ENCODE measurements at places on chromosomes 4 and X.
A peak's percentile ranks its signal among the peaks of the same experiment; 100 is the strongest.

DNA sequence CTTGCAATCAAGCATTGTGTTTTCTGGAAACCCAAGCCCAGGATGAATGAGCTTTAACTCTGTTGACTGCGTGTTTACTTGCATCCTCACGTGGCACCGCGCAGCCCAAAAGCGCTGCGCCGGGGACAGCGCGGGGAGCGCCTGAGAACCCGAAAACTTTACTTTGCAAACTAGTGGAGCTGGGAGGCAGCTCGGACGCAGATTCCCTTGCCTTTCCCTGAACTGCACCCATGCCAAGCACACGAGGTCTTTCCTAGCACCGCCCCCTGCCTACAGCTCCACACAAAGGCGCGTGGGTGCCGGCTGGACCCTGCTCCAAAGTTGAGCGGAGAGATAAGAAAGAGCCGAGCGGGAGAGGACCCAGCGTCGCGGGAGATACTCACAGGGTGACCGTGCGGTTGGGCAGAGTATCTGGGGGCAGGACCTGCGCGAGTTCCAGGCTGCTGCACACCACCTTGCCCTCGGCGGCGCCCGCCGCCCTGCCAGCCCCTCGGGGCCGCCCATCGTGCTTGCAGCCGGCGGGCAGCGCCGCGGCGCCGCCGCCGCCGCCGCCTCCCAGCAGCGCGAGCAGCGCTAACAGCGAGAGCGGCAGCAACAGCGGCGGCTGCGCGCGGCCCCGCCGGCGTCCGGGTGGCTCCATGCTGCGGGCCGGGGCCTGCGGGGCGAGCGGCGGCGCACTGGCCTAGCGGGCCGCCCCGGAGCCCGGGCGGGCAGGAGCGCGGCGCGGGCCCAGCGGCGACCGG, 550 bp downstream of the ADGRA3 start:
- no peaks in the 10 kb centered on the region for H3K27me3 ChIP-seq
- H3K36me3 ChIP-seq, result no peaks in the 10 kb centered on the region
- peak overlapping the region; percentile 85 for H3K4me3 ChIP-seq
- no peak for DNase-seq

DNA sequence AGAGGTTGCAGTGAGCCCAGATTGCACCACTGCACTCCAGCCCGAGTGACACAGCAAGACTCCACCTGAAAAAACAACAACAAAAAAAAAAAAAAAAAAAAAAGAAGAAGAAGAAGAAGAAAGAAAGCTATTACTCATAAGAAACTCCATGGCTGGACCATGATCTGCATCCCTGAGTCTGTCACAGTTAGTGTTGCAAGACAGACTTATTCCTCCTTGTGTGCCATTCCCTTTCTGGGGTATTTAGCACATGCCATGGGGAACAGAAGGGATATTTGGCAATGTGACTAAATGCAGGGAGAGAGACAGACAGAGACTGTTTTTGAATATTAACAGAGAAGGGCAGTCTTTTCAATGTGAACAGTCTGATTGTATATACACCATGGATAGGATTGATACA, 16.7 kb upstream of the PDS5A start:
- no peak for DNase-seq
- H3K4me3 ChIP-seq, result no peak overlapping the region
- H3K27me3 ChIP-seq, result no peaks in the 10 kb centered on the region
- no peaks in the 10 kb centered on the region for H3K4me1 ChIP-seq

DNA sequence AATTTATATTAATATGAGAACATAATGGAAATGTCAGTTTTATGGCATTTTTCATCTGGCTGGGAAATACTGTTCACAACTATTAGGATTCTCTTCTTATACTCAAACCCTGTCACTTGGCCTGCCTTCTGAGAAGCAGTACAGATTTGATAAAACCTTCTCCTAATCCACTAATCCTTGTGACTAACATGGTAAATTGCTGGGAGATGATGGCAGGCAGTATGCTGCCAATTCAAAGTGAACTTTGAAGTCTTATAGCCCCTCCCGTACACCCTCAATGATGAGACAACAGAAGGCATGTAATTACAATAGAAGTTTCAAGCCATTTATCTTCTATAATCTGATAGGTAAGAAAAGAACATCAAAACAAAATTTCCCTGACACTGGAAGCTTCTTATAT, 36.9 kb downstream of the PAQR3 start:
- no peaks in the 10 kb centered on the region for H3K36me3 ChIP-seq
- H3K4me1 ChIP-seq, result no peaks in the 10 kb centered on the region

- no peaks in the 10 kb centered on the region for H3K4me1 ChIP-seq
- peak; percentile 57 for DNase-seq
- H3K36me3 ChIP-seq, result no peaks in the 10 kb centered on the region
- peak overlapping the region; percentile 73 for H3K4me3 ChIP-seq
- no peaks in the 10 kb centered on the region for H3K27me3 ChIP-seq
These were observed 969 bp downstream of the STIM2 start for GRCh38 chr4:26861434-26862186.

GRCh38 chr4:146278986-146279385, 64.6 kb downstream of the REELD1 start:
- no peaks in the 10 kb centered on the region for H3K36me3 ChIP-seq
- no peak for DNase-seq
- no peak overlapping the region for H3K4me3 ChIP-seq
- H3K27ac ChIP-seq, result no peak overlapping the region

- no peak for DNase-seq
- no peak overlapping the region for H3K4me3 ChIP-seq
- H3K27me3 ChIP-seq, result no peaks in the 10 kb centered on the region
- H3K4me1 ChIP-seq, result no peaks in the 10 kb centered on the region
- no peaks in the 10 kb centered on the region for H3K36me3 ChIP-seq
- H3K27ac ChIP-seq, result peak overlapping the region; percentile 54
These were observed 62.5 kb downstream of the SEC24D start for GRCh38 chr4:118773429-118773792.

GRCh38 chr4:181608181-181608580, 635.0 kb upstream of the TENM3 start:
- H3K4me3 ChIP-seq, result no peak overlapping the region
- no peaks in the 10 kb centered on the region for H3K4me1 ChIP-seq
- H3K27ac ChIP-seq, result no peak overlapping the region
- DNase-seq, result no peak
- H3K36me3 ChIP-seq, result no peaks in the 10 kb centered on the region

DNA sequence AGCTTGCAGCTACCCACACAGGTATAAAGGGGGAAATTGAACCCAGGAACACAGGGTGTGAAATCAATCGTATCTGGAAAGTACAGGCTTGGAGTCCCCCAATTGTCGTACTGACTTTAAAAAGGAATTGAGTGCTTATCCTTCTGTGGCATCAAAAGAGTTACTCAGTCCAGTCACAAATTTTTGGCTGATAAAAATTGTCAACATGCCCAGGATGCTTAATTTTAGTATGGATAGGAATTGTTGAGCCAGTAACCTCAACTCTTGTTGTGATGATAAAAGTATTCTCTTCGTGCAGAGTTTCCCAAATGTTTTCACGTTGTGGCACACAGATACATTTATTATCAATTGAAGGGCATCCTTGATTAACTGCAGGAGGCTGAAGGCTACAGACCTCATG, 43.6 kb upstream of the FTHL17 start:
- no peak for DNase-seq
- no peak overlapping the region for H3K4me3 ChIP-seq
- H3K27ac ChIP-seq, result no peak overlapping the region
- no peaks in the 10 kb centered on the region for H3K4me1 ChIP-seq
- no peaks in the 10 kb centered on the region for H3K36me3 ChIP-seq

GRCh38 chr4:12965334-12965733, 518.8 kb downstream of the RAB28 start:
- no peaks in the 10 kb centered on the region for H3K4me1 ChIP-seq
- H3K27ac ChIP-seq, result no peak overlapping the region
- no peak for DNase-seq
- H3K27me3 ChIP-seq, result no peaks in the 10 kb centered on the region
- H3K36me3 ChIP-seq, result no peaks in the 10 kb centered on the region
- H3K4me3 ChIP-seq, result no peak overlapping the region

- peak overlapping the region; percentile 57 for H3K4me3 ChIP-seq
- H3K27ac ChIP-seq, result no peak overlapping the region
- DNase-seq, result peak; percentile 64
- no peaks in the 10 kb centered on the region for H3K27me3 ChIP-seq
- H3K4me1 ChIP-seq, result no peaks in the 10 kb centered on the region
These were observed 34.0 kb upstream of the GRPEL1 start for GRCh38 chr4:7101692-7102515.

GRCh38 chr4:141352909-141353525, 132.3 kb downstream of the ZNF330 start:
- H3K4me1 ChIP-seq, result no peaks in the 10 kb centered on the region
- H3K27me3 ChIP-seq, result no peaks in the 10 kb centered on the region
- no peak for DNase-seq
- H3K36me3 ChIP-seq, result no peaks in the 10 kb centered on the region
- H3K27ac ChIP-seq, result no peak overlapping the region

- no peaks in the 10 kb centered on the region for H3K27me3 ChIP-seq
- no peaks in the 10 kb centered on the region for H3K36me3 ChIP-seq
- no peaks in the 10 kb centered on the region for H3K4me1 ChIP-seq
These were observed 2248.1 kb downstream of the ARAP2 start for GRCh38 chr4:33996075-33996718.

- no peak for DNase-seq
- no peaks in the 10 kb centered on the region for H3K4me1 ChIP-seq
- H3K36me3 ChIP-seq, result no peaks in the 10 kb centered on the region
- no peaks in the 10 kb centered on the region for H3K27me3 ChIP-seq
These were observed 354.1 kb downstream of the GPM6A start for GRCh38 chr4:175457956-175458355.

- H3K4me1 ChIP-seq, result no peaks in the 10 kb centered on the region
- no peaks in the 10 kb centered on the region for H3K27me3 ChIP-seq
- H3K36me3 ChIP-seq, result no peaks in the 10 kb centered on the region
These were observed 3.8 kb upstream of the MMGT1 start for GRCh38 chrX:135977611-135978010.

DNA sequence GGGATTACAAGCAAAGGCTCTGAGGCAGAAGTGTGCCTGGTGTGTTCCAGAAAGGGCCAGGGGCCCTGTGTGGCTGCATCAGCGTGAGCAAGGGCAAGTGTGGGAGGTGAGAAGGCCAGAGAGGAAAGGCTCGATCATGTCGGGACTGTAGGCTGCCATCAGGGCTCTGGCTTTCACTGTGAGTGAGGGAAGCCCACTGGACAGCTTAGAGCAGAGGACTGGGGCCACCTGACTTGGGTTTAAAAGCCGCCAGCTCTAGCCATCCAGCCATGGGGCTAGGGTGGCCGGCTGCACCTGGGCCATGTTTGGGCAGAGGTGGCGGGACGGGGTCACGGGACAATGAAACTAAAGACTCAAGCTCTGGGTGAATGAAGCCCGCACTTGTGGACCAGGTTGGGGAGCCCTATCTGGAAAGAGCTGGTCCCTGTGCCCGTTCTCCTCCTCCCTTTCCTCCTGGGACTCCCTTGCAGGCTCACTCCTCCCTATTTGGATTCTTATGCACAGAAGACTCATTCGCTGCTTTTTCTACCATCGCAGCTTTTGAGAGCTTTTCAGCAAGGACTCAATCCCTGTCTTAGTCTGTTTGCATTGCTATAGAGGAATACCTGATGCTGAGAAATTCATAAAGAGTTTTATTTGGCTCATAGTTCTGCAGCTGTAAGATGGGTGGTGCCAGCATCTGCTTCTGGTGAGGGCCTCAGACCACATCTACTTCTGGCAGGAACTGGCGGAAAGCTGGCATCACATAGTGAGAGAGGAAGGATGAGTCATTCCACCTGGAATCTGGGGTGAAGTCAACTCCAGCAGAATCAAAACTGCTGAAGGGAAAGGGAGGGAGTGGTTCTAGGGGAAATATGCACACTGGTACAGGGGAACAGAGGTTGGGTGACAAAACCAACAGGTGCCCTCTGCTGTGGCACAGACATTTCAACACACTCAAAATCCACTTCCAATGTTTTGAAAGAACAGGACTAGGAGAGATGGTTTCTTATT, 15.3 kb downstream of the CTAG1B start:
- no peaks in the 10 kb centered on the region for H3K36me3 ChIP-seq
- DNase-seq, result no peak
- no peak overlapping the region for H3K27ac ChIP-seq
- peaks cover 20% of the 10 kb centered on the region for H3K27me3 ChIP-seq

DNA sequence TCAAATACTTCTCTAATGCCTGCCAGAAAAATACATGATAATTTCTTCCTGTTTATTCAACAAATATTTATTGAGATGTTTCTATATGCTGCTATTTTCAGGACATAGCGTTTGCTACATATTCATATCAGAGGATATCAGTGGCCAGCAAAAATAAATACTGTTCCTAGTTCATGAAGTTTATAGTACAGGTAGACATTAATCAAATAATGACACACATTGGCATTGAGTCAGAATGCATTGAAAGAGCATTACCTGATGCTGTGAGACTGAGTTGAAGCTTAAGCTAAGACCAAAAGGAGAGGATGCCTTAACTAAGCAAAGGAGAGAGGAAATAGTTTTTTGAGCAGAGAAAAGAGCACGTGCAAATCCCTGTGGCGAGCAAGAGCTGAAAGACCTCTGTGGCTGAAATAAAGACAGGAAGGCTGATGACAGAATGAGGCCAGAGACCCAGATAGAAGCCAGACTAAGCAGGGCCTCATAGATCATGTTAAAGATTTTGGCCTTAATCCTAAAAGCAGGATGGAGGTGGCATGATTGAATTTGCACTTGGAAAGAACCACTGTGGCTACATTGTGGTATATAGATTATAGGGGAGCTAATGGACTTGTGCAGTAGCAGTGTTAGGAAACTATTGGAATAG, 36.2 kb downstream of the FAM241A start:
- H3K27ac ChIP-seq, result no peak overlapping the region
- no peak overlapping the region for H3K4me3 ChIP-seq
- no peaks in the 10 kb centered on the region for H3K4me1 ChIP-seq
- DNase-seq, result no peak
- no peaks in the 10 kb centered on the region for H3K27me3 ChIP-seq
- H3K36me3 ChIP-seq, result no peaks in the 10 kb centered on the region

DNA sequence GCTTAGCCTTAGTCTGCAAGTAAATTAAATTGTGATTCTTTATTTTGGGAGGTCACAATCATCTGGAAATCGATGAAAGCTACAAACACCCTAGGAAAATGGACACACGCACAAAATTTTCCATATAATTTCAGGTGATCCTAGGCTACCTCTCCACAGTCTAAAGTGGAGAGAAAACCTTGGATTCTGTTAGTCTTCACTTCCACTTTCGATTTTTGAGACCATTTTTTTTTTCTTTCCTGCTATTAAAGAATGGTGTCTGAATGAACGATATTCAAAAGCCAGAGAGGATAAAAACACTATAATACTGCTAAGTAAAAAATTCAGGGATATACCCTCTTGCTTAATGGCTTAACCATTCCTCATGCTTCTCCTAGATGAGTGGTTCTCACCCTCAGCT, 1.7 kb downstream of the FBXL5 start:
- H3K27me3 ChIP-seq, result no peaks in the 10 kb centered on the region
- no peaks in the 10 kb centered on the region for H3K36me3 ChIP-seq
- peak overlapping the region; percentile 100 for H3K27ac ChIP-seq
- DNase-seq, result no peak

- H3K36me3 ChIP-seq, result no peaks in the 10 kb centered on the region
- H3K4me3 ChIP-seq, result no peak overlapping the region
- no peaks in the 10 kb centered on the region for H3K4me1 ChIP-seq
- H3K27ac ChIP-seq, result no peak overlapping the region
- no peak for DNase-seq
These were observed 205.0 kb downstream of the PABPC4L start for GRCh38 chr4:133996431-133997121.

Measured in breast epithelium (tissue), 4 donors.